ENCODE measurements at places on chromosomes 16 and 17.
A peak's percentile ranks its signal among the peaks of the same experiment; 100 is the strongest.

- DNase-seq, result no peak
Observed at GRCh38 chr17:41131979-41132378, 8.0 kb upstream of the KRTAP4-12 start.

DNA sequence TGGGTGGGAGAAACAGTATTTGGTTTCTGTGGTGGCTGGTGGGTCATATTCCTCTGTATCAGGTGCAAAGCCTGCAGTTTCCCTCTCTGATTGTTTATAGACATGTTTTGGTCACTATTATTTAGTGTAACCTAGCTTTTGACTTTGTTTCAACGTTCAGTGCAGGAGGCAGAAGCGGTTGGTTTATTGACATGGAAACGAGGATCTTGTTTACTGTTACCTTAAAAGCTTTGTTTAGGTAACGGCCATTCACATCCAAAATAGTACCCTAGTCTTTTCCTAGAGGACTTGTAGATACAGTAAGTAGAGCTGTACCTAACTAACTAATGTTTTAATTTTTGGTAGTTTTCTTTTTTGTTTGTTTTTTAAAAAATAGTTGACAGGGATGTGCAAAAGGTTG, 3.5 kb downstream of the MSI2 start:
- no peak for DNase-seq

GRCh38 chr17:60330731-60331130, 61.2 kb downstream of the USP32 start:
- no peak for DNase-seq

GRCh38 chr16:65042438-65043365, 79.2 kb downstream of the CDH11 start:
- DNase-seq, result no peak

- DNase-seq, result no peak
Observed at GRCh38 chr17:75124041-75124818, 7.3 kb downstream of the NT5C start.

DNA sequence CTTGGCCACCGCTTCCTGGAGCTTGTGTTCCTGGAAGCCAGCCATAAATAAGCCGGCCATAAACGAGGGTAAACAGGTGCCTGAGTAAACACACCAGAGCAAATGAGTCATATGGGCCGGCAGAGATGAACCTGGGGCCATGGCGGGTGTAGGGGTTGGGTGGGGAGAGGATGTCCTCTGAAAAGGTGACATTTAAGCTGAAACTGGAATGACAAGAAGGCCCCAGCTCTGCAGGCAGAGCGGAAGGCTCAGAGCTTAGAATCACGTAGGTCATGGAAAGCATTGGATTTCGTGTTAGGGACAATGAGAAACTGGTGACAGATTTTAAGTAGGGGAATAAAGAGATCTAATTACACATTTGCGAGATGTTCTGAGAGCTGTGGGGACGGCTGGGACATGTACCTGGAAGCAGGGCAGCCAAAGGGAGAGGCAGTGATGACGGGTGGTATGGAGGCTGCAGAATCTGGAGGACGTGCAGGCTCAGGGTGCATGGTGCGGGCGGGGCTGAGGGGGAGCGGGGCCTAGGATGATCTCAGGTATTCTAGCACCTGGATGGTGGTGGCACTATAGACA, 8.1 kb upstream of the DNASE1 start:
- peak; percentile 6 for DNase-seq

DNA sequence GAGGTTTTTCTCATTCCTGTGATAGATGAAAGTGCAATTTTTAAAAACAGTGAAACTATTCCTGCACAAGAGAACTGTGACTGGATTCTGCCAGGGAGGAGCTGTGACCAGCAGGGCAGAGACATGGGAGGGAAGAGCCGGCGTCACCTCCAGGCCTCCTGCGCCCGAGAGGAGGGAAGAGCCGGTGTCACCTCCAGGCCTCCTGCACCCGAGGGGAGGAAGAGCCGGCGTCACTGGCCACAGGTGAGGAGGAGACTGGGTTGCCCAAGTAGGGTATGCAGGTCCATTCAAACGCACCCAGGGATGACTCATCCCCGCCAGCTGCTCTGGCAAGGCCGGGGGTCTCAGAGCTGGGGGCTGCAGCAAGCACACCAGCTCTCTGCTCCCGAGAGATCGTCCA, 56.7 kb downstream of the METRNL start:
- no peak for DNase-seq

GRCh38 chr16:49505556-49505955, 132.0 kb downstream of the C16orf78 start:
- no peak for DNase-seq

GRCh38 chr16:48161906-48162305, 6.1 kb upstream of the ABCC12 start:
- DNase-seq, result no peak

GRCh38 chr17:35879773-35880654, at the start of gene CCL5:
Gene CCL5 (minus strand): TSS chr17:35880360.
- DNase-seq, result no peak

DNA sequence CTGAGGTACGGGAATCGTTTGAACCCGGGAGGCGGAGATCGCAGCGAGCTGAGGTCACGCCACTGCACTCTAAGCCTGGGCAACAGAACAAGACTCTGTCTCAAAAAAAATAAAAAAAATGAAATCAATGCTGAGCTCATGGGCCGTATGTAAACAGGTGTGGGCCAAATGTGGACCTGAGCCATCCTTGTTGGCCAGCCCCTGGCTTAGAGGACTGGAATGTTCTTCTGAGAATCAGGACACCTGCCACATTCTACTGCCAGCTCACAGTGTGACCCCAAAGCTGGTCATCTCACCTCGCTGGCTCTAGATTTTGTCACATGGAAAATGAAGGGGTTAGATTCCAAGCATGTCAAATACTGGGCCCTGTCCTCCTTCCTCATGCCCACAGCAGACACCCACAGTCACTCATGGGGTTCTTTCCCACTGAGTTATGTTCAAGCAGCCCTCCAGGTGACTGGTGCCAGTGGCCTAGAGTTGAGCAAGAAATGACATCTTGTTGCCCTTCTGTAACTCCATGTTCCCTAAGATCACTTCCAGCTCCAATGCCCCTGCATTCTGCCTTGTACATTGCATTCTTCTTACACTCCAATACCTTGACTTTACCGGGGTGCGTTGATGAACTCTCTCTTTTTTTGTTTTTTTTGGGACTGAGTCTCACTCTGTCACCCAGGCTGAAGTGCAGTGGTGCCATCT, 110.6 kb downstream of the ABCC1 start:
- no peak for DNase-seq

DNA sequence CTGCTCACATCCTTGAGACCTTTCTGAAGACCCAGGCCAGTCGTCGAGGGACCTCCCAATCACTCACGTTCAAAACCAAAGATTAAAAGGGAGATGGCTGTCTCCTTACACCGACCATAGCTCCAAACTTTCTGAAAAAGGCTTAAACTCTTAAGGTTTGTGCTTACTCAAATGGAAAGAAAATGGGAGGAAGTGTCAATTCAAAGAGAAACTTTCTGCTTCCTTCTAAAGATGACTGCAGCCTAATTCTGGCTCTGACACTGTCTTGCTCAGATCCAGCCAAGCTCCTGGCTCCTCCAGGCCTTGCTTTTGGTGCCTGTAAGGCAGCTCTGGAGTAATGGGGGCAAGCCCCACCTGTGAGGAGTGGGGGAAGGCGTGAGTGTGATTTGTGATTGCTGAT, 54.9 kb upstream of the WSB1 start:
- no peak for DNase-seq

All from AG20443 (cell line).